ENCODE measurements at places on chromosomes 13 and 19. TPM values are rescaled to one million over a fixed set of nuclear protein-coding genes. Genes with fewer than 3 reads are reported as not detected.

DNA sequence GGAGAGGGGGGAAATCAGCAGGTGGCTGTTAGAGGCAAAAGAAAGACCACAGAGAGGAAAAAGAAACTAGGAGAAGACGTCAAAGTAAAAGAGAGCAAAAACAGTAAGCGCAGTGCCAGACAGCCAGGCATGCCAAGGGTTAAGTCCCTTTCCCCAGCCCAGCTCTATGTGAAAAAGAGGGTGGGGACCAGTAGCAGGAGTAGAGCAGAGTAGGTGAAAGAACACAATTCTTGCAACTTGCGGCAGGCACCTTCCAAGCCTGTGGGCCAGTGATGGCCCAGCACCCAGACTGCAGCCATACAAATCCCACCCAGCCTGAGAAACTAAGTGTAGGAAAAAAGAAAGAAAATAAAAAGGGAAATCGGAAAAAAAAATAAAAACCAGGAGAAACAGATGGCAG, 64.2 kb upstream of the ZNF85 start:
- DNase-seq, result no peak

DNA sequence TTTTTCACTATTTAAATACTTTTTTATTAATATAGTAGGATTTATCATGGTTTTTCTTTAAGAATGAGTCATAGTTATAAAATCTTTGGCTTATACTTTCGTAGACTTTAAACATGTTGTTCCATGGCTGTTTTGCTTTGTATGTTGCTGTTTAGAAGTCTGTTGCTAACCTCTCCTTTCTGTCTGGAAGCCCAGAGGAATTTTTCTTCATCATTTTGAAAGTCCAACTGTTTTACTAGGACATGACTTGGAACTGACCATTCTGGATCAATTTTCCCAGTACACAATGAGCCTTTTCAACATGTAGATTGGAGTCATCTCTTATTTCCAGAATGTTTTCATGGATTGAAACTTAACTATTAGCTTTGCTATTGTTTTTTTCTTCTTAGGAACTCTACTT, 7.9 kb downstream of the CAB39L start:
- no peak for DNase-seq

DNA sequence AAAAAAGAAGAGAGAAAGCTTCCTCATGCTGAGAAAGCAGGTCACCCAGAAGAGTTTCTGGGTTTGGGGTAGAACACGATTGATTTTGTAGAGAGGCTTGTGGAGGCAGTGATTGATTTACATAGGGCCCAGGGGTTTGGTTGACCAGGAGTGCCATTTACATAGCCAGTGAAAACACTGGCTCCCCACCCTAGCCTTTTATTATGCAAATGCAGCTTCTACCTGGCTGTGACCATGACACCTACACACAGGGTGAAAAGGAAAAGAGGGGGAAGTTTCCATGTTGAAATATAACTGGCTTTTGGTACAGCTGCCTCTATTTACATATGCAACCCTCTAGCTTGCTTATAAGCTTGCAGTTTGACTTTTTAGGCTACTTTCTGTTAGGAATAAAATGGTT, 62.0 kb downstream of the ZNF100 start:
- no peak for DNase-seq

GRCh38 chr13:60931858-60932546, 483.6 kb downstream of the PCDH20 start:
- no peak for DNase-seq

DNA sequence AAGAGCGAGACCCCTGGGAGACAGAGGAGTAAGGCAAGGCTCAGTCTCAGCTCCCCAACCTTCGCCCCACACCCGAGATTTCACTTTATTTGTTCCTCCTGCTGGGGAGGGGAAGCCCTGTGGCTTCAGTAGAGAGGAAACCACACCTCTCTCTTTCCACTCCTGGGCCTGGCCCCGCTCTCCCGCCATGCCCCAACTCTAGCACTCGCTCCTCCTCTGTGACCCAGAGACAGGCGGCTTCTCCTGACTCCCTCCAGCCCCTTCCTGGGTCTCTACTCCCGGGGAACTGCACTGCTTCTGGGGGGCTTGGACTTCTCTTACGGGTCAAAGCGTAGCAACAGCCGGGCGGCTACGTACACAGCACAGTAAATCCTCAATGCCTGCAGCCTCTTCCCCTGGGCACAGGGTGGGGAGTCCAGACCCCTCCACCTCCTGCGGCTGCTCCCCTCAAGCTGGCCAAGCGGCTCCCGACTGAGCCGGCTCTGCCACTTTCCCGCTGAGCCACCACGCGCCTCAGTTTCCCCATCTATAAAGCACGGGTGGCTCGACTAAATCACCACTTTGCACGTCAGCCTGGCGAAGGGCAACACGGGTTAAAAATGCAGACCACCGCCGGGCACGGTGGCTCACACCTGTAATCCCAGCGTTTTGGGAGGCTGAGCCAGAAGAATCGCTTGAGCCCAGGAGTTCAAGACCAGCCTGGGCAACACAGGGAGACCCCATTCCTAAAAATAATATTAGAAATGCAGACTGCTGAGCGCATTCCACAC, 1.4 kb downstream of the RNF126 start:
- DNase-seq, result no peak

DNA sequence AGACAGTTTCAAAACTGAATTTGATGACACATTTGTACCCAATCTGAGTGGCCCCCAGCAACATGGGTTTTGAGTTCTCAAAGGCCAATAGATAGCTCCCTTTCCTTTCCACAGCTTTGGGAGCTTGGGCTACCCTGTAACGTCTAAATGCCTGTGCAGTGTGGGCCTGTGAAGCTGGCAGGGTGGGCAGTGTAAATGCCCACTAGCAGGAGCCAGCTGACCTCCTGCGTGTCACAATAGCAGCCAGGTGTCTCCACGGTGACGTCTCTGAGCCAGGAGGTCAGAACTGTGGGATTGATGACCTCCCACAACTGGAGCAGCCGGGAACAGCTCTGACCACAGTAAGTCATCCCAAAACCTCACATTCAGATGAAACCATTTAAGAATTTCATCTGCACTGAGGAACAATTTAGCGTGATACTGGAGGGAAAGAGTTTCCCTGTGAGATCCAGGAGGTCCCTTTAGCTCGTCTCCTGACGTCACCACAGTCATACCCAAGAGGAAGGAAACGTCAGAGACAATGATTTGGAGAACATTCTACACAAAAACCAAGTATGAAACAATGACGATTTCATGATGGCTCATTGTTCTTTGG, at the start of gene IPO5:
IPO5 (plus strand) TSS at position 300 of the 595 bp plus-strand sequence. CDS start 23,022 bp downstream, outside the sequence.
- DNase-seq, result no peak

DNA sequence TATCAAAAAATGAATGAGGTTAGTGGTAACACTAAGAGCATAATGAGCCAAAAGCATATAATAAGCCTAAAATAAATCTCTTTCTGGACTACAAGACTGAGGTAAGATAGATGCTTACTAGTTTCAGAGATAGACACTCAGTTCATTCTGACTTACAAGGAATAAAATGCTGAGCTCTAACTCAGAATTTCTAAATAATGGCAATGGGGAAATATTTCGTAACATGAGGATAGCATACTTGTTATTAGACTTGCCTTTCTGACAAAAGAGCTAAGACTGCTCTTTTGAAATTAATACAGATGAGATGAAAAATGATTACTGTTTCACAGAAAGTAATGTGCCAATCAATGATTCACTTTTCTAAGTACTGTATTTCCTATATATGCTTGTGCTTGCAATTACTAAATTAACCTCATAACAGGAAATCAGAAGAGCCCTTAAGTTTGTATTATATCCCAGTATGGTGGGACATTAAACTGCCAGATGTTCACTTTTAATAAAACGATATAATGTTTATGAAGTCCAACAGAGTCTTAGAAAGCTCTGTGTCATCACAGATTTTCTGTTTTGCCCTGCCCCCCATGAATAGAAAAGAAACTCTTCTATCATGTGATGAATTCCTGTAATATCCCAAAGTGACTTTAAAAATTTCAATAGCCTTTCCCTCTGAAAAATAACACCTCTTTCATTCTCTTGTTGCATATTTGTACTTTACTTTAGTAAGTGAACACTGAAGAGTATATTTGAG, 2771.0 kb upstream of the PCDH20 start:
- no peak for DNase-seq

GRCh38 chr13:82647540-82647939, 1234.7 kb downstream of the SLITRK1 start:
- no peak for DNase-seq

DNA sequence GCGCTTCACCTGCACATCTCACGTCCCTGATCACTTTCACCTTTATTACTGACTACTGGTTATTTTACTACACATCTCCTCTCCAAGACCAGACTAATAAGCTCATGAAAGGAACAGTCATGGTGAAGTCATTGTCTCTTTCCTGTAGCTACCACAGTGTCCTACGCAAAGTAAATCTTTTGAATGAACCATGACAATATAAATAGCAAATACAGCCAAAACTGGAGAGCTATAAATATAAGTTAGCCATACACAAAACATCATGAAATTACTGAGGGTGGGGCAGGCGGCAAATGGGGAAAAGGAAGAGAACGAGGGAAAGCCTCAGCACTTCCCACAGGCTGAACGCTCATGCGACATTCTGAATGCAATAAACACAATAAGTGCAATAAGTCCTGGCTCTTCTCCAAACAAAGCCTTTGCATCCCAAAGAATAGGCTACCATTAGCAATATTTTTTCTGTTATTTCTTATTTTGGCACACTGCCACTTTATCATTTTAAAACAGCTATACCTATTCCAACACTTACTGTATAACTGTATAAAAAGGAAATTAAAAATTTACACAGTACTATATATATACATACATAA, 62.5 kb downstream of the TUBGCP3 start:
- DNase-seq, result no peak

DNA sequence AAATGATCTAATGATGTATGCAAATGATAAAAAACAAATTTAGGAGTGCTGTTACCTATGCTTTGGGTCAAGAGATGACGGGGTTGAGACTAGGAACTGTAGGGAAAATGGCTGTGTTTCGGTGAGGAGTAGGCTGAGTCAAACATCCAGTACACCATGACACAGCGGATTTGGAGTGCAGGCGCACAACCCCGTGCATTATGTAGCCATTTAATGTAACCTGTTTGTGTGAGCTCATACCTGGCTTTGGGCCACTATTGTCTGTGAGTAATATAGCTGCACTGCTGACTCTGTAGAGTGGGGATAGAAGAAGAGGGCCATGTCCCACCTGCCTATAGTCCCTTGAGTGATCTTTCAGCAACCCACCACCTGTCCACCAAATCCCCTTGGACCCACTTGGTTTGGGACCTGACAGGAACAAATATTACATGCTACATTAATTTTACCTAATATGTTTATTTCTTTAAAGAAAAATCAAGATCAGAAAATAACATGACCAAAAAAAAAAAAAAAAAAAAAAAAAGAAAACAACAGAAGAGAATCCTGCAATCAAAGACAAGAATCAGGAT, 95.5 kb upstream of the KLHL1 start:
- no peak for DNase-seq

DNA sequence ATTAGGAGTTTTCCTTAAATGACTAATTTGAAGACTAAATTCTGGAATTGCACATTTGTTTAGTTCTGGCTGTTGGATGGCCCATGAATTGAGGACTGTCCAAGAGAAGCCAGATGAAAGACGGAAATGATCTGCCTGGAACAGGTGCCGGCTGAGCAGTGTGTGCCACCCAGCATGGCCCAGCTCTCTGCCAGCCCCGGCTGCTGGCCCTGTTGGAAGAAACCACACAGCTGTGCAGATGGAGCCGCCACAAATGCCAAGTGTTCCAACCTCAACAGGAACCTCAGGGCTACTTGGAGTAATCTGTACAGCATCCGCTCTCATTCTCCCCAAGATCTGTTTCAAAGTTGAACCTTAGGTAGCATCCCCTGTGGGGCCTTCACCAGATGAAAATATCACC, 67.0 kb upstream of the STARD13 start:
- peak; percentile 45 for DNase-seq

DNA sequence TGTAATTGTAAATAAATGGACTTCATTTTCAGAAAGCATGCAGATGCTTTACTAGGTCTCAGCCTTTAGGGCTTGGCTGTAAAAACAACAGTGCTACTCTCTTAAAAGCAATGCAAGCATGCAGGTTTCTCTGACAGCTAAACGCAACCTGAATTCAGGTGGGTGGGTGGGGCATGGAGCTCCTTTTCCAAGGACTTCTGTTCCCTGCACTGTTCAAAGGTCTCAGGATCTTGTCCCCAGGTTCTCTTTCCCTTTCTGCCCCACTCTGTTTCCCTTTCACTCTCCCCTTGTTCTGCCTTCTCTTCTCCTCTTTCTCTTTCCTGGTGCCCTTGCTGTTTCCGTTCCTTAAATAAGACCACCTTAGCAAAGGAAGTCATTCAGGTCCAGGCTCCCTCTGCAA, 1527.5 kb upstream of the SLC10A2 start:
- DNase-seq, result no peak

DNA sequence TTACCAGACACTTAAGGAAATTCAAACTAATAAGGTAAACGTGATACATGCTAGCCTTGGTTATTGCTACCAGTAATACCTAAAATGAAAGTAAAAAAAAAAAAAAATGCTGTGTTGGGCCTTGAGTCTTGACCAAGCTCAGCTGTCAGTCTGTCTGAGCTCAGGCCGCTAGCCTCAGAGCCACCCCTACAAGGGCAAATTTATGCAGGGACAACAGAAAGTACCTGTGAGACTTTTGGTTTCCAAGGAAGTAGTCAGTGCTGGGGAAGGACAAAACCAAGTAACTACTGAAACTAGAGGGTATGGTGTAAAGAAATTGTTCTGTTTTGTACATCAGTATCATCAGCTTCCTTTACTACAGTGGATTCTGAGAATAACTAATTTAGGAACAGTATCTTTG, 134.3 kb upstream of the SLITRK5 start:
- DNase-seq, result no peak

DNA sequence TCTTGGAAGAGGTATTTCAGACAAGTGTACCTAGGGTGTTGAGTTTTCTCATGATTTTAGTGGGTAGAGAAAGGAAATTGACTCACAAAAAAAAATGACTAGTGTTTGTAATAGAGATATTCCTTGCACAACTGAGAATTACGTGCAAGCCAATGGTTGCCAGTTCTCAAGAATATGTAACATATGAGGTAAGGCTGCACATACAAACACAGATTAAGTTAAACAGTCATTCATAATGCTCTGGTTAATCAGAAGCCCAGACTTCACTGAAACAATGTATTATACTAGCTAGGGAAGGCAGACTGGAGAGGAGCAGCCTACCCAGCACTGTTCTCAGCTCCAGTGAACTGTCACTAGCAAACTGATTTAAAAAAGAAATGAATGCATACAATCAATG, 418.3 kb downstream of the DIAPH3 start:
- no peak for DNase-seq

DNA sequence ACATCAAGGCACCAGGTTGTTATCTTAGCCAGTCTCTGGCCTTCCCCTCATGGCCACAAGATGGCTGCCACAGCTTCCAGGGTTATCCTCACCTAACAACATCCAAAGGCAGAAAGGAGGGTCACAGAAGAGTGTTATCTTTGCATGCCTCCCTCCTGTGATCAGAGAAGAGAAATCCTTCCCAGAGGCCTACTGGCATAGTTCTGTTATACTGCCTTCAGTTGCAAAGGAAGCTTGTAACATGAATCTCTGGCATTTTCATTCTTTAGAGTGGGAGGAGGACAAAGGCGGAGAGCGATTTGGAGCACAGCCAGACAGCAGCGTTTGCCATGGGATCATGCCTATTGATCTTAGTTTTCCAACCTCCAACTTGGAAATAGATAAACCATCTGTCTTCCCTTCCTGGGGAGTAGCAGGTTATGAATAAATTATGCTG, 135.7 kb downstream of the DNAJC15 start:
- peak; percentile 42 for DNase-seq

The SLAIN1 gene
- polyA plus RNA-seq, result 91.4 TPM

The LINGO3 gene
- 3.2 TPM for polyA plus RNA-seq

The LNX2 gene
- polyA plus RNA-seq, result 12.1 TPM

The SLITRK1 gene
- polyA plus RNA-seq, result 4.5 TPM
